Ureter (tissue), 1 donor: ENCODE measurements at places on chromosomes 13 and 19. TPM values are rescaled to one million over a fixed set of nuclear protein-coding genes. Genes with fewer than 3 reads are reported as not detected.
A peak's percentile ranks its signal among the peaks of the same experiment; 100 is the strongest.

The IGFLR1 gene
- 14.7 TPM for total RNA-seq

The LILRB1 gene
- 2.7 TPM for total RNA-seq

The CAMSAP3 gene
- 29.3 TPM for total RNA-seq

The RHPN2 gene
- 18.4 TPM for total RNA-seq

The KLK4 gene
- total RNA-seq, result not detected

The TMEM255B gene
- 20.6 TPM for total RNA-seq

The CLEC17A gene
- 0.26 TPM for total RNA-seq

The VASP gene
- total RNA-seq, result 90.1 TPM

The MAP2K2 gene
- 103 TPM for total RNA-seq

The SLC25A41 gene
- not detected for total RNA-seq

The TMEM86B gene
- total RNA-seq, result 6.4 TPM

The MUC16 gene
- 0.18 TPM for total RNA-seq

The KCNRG gene
- 1.6 TPM for total RNA-seq

The ZNF582 gene
- 5.6 TPM for total RNA-seq

The FFAR1 gene
- total RNA-seq, result not detected

DNA sequence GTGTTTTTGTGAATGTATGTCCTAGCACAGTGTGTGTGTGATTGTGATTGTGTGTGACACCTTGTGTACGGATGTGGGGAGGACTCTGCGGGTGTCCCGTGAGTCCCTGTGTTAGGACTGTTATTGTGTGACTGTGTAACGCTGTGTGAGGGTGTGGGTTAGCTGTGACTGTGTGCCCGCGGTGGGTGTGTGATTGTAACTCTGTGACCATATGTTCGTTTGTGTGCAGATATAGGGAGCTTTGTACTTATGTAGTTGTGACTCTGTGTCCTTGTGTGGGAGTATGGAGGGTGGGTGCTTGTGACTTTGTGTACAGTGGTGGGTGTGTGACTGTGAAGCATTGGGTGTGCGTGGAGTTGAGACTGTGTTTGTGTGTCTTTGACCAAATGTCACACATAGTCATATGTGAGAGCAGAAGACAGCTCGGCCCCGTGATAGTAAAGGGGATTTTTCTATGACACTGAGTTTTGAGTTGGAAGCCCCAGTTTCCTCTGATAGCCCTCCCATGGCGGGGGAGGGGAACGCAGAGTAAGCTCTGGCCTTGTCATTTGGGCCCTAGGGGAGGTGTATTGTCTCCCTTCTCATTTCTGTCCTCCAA lies 949 bp upstream of the ZNF260 start:
- no peak for DNase-seq

- DNase-seq, result no peak
Observed at GRCh38 chr19:29289020-29289419, 76.1 kb upstream of the UQCRFS1 start.

DNA sequence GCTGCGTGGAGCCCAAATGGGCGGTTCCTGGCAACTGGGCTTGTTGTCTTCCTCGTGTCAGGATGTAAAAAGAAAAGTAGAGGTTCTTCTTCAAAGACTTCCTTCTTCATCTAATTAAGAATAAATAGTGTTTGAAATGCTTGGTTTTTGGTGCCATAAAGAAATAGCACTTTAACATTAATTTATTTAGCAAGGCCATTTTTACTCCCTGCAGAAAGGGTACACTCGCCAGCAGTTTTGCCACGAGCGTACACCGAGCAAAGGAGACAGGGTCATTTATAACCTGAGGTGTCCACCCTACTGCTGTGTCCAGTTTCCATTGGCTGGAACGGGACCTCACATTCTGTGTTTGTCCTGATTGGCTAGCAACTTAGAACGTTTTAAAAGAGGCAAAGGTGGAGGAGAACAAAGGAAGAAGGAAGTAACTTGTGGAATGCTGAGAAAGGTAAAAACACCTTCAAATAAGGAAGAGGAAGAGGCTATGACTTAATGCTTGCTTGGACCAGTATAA lies 21.8 kb upstream of the OR10H1 start:
- peak; percentile 73 for DNase-seq

- DNase-seq, result no peak
Observed at GRCh38 chr19:8494158-8494557, 8.3 kb downstream of the PRAM1 start.

DNA sequence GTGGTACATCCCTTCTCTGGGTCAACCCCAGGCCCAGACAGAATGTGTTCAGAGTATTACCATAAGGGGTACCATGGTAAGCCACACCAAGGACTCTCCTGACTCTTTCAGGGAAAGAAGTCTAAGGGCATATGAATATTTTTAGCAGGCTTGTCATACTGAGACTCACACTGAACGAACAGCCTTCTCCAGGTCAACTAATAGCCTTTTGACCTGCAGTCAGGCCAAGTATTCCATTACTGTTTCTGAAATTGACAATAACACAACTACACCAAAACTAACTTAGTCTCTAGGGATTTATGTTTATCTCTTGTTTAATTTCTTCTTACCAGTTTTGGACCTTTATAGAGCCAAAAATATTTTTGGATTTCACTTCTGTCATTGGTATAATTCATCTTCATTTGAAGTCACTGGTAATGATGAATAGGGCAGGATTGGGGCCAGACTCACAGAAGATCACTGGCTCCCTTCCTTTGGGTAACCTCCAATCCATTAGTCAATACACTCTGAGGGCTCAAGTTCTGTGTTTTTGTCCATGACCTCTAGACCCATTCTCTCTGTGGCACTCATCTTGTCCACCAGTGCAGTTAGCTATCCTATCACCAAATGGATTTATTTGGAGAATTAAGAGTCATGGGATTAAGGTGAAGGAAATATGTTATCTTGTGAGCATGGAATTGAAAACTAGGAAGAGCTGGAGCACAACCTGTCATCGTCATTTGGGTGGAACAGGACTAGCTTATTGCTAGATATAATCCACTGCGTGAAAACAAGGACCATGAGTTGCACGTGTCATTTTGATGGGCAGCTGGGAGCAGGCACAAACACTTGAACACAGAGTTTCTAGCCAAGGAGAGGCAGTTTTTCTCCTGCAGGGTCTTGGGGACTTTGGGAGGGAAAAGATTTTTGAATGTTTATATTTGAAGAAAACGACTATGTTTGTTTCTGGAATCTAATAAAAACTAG lies 313.3 kb downstream of the DCLK1 start:
- DNase-seq, result no peak

DNA sequence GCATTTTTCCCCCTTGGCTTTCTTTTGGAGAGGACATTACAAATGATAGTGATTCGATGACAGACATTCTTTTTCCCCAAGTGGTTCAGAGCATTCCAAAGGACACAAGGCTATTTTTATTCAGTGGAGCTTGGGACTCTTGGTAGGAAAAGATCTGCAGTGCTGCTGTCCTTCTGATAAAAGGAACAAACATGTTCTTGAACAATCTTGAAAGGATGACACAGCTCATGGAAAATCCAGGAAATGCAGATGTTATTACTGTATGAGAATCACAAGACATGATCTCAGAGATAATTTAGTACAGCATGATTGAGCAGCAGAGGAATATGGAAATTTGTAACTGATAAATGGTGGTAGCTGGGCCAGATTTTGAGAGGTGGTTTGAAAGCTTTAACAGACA lies 96.2 kb upstream of the RFC3 start:
- no peak for DNase-seq

GRCh38 chr13:40640845-40641458 lies 25.5 kb downstream of the FOXO1 start:
- no peak for DNase-seq

DNA sequence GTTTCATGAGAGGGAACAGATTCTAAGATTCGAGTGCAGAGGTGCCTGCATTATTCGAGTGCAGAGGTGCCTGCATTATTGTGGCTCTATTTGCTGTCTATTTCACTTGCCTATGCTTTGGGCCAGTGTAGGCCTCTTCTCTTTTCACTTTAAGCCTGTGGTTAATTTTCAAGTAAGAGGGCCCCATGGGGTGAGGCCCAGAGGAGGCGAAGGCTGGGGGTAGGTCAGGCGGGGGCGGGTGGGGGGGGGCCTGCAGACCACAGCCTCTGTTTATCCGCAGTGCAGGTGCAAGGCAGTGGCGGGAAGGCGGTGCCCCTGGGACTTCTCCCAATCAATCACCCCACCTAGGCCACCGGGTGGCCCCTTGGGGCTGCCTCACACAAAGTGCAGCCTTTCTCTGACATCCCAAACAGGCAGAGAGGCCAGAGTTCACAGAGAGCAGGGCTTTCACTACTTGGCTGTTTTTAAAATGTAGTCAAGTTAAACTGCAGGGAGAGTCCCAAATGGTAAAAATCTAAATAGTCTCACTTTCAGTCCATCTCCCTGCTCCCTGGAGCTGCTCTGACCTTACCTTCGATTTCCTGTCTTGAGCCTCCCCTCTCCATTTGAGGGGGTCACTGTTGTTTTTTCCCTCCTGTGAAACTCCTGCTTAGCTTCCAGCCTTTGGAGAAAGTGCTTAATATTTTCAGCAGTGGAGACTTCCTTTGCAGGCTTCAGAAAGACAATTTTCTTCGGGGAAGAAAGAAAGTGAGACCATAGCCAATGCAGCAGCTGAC lies 249.0 kb downstream of the DLEU7 start:
- DNase-seq, result no peak

DNA sequence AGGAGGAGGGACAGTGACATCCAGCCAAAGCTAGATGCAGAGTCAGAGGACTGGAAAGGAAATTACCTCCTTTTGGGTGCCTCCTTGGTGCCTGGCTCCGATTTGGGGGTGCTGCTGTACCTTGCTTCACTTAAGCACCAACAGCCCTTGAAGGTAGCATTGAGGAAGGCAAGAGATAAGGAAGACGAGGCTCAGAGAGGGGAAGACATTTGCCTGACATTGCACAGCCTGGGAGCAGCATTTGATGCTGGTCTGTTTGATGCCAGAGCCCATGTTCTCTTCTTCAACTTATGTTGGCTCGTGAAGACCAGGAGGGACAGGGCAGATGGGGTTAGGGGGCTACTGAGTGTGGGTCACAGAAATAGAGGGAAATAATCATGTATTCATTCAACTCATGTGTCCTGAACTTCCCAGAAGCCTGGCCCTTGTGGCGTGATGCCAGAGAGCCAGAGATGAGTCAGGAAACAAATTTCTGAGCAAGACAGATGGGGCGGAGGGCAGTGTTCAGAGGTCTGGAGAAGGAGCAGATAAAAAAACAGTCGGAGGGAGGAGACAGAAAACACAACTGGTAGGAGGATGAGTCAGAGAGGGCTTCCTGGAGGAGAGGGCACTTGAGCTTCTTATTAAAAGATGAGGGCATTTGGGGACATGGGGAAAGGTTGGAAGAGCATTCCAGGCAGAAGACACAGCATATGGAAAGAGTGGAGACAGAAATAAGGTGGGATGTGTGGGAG lies 3.0 kb upstream of the C19orf81 start:
- no peak for DNase-seq

DNA sequence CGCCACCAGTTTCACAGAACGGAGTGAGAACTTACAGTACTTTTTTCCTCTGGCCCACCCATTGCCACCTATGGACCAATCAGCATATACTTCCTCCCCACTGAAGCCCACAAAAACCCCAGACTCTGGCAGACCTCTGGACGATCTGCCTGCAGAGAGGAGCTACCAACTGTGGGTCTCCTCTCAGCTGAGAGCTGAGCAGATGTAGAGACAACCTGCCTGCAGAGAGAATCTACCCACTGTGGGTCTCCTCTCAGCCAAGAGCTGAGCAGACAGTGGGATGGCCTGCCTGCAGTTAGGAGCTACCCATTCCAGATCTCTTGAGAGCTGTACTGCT lies 69.7 kb downstream of the PIBF1 start:
- no peak for DNase-seq

GRCh38 chr13:41467425-41467945 lies 10.1 kb downstream of the RGCC start:
- no peak for DNase-seq

DNA sequence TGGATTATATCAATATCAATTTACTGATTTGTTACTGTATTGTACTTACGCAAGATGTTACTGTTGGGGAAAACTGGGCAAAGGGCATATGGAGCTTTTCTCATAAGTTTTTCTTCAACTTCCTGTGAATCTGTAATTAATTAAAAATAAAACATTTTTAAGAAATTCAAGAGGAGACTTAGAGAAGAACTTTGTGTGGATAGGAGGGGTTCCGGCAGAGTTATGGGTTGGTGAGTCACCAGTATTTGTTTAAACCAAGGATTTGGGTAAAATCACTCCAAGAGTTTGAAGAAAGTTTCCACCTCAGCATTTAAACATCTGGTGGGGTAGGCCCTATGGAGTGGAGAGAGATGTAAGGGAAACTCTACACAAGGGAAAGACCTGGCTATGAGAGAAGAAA lies 379.6 kb downstream of the TSHZ3 start:
- DNase-seq, result no peak

GRCh38 chr19:43474986-43475705 lies 9.7 kb upstream of the LYPD3 start:
- peak; percentile 96 for DNase-seq

- DNase-seq, result no peak
Observed at GRCh38 chr19:18999016-18999758, 34.1 kb downstream of the SUGP2 start.

DNA sequence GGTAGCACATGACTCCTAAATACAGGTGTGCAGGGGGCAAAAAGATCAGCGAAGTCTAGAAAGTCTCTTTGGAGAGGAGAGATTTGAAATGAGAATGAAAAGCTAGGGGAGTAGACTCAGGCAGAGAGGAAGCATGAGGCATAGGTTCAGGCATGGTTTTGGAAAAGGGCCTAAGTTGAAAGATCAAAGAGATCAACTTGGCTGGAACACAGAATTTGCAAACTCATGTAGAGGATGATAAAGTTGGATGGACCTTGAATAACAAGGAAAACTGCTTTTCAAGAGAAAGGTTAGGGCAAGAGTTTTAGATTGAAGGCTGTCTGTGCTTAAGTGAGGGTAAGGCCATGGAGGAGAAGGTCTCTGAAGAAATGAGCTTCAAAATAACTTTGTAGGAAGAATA lies 47.4 kb upstream of the UBAC2 start:
- no peak for DNase-seq

GRCh38 chr13:76163761-76164160 lies 527.6 kb downstream of the LMO7 start:
- DNase-seq, result no peak

DNA sequence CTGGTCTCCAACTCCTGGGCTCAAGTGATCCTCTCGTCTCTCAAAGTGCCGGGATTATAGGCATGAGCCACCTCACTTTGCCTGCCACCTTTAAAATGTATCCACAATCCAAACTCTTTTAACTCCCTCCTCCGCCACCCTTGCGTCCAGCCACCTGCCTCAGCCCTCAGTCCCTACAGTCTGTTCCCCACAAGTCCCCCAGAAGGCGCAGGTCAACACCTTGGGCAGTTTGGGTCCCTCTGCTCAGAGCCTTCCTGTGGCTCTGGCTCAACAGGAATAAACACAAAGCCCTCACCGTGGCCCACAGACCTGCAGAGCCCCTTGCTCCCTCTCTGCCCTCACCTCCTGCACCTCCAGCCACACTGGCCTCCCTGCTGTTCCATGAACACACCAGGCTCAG lies 7.5 kb upstream of the EMC10 start:
- no peak for DNase-seq

GRCh38 chr13:108609353-108609752 lies 20.1 kb upstream of the MYO16 start:
- no peak for DNase-seq

DNA sequence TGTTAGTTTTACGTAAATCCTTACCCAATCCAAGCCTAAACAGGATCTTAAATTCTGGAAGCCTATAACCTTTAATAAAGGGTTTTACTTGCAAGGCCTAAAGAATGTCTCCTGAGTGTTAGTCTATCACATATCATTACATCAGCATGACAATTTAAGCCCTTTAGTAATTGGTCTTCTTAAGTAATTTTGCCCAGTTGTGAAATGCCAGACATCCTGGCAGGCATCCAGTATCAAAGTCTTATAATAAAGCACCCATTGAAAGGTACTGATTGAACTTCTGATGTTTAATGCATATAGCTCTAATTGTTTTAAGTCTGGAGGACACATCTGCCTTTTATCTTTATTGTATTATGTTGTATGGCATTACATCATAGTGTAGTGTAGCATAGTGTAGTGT lies 1078.9 kb downstream of the SLITRK1 start:
- DNase-seq, result no peak
